ENCODE measurements at places on chromosomes 2 and 18. TPM values are rescaled to one million over a fixed set of nuclear protein-coding genes. Genes with fewer than 3 reads are reported as not detected.

CACNB4 gene
- total RNA-seq: 0.11 TPM

DNA sequence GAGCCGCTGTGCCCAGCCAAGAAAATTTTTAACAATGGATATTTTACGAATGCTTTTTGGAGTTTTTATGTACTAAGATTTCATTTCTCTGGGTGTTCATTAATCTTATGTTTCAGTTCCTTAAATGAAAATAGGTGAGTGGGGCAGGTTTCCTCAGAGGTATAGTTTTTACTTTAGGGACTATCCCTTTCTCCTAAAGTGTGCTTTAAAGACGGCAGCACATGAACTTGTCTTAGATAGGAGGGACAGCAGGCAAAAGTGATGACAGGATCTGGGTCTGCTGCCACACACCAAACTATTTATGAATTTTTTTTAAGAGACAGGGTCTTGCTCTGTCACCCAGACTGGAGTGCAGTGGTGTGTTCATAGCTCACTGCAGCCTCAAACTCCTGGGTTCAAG lies 8.0 kb upstream of the REL start:
- DNase-seq: no peak

DNA sequence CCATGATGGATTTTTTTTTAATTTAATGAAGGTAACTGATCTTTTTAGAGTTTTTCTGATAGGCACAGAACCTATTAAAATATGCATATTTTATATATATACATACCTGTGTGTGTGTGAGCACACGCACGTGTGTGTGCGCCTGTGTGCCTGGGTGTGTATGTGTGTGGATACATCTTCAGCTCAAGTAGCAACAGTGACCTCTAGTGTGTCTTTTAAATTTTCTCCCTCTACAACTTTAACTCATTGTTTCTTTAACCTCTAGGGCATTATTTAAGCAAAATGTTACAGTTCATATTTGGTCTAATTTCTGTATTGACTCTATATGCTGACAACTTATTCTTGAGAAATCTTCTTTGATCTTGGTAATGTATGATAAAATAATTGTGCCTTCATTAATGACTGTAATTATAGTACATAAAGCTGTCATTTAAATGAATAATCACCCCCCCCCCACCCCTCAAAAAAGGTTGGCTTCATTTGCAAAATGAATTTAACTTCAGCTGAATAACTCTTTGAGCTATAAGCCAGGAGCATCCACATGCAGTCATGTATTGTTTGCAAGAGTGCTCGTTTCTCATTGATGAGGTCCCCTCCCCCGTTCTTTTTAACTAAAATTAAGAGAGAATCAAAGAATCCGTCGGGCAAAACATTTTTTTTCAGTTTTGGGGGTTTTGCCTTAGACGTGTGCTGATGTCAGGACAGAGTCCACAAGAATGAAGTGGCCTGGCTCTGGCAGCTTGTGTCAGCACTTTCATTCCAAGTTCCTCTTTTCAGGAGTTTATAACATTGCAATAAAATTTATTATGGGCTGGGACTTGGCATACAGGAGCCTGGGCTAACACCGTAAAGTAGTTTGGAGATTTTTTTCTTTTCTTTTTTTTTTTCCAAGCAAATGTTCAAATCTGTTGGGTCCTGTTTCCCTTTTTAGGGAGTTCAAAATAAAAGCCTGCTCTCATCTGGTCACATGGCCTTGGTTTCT lies 80.0 kb downstream of the ETAA1 start:
- no peak for DNase-seq

GRCh38 chr18:5288517-5288935 lies 7.0 kb downstream of the ZBTB14 start:
- no peak for DNase-seq

UGT1A3 gene
- total RNA-seq: 0.88 TPM
